ENCODE measurements at places on chromosomes 1 and 21. TPM values are rescaled to one million over a fixed set of nuclear protein-coding genes. Genes with fewer than 3 reads are reported as not detected.
A peak's percentile ranks its signal among the peaks of the same experiment; 100 is the strongest.

- DNase-seq = no peak
These were observed 14.4 kb downstream of the ANP32E start for GRCh38 chr1:150221552-150221951.

- DNase-seq = no peak
These were observed 25.5 kb downstream of the ETNK2 start for GRCh38 chr1:204126386-204126785.

DNA sequence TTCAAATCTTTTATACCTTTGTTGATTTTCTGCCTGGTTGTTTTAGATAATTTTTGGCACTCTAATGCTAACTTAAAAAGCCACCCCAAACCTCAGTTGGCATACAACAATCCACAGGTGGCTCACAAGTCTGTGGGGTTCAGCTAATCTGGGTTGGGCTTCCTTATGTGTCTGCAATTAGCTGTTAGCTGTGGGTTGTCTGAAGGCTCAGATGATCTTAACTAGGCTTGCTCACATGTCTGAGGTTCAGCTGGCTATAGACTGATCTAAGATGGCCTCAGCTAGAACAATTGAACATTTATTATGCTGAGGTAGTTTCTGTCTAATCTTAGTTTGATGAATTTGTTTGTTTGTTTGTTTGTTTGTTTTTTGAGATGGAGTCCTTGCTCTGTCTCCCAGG is 44.9 kb upstream of the ADAR start:
- no peak for DNase-seq

DNA sequence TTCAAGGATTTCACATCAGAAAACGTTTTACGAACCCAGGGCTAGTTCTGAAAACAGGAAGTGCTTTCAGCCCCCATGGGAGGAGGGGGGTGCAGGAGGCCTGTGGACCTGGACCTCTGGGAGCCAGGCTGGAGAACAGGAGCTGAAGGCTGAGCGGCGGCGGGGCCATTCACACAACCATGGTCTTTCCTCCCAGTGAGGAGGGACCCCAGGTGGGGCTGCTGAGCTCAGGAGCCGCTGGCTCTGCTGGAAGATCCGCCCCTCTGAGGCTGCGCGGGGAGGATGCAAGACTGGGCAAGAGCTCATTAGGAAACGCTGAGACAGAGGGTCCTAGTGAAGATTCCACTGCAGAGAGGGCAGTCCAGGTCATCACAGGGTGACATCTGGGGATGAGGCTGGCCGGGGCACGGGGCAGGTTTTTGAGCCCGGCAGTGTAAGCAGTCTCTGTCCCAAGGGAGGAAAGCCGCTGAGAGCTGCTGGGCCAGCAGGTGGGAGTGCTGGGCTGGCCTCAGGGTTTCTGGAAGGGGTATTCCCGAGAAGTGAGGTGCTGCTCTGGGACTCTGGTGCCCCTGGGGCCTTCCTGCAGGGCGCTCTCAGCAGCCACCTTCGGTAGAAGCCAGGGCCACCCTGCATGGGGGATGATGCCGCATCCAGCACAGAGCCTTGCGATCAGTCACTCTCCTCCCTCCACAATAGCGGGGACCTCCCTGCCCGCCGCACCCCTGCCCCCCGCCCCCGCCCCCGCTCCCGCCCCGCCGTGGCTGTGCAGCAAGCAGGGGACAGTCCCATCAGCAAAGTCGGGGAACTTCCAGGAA is 7.5 kb downstream of the MX2 start:
- DNase-seq = no peak

GRCh38 chr1:62295921-62296491 is 23.2 kb downstream of the KANK4 start:
- no peak for DNase-seq

Gene FMO3
- 0.86 TPM for total RNA-seq

GRCh38 chr1:85267313-85267712 is 7.9 kb upstream of the C1orf52 start:
- no peak for DNase-seq

Gene FAM78B
- total RNA-seq = 2.6 TPM

Gene OR14I1
- total RNA-seq = not detected

DNA sequence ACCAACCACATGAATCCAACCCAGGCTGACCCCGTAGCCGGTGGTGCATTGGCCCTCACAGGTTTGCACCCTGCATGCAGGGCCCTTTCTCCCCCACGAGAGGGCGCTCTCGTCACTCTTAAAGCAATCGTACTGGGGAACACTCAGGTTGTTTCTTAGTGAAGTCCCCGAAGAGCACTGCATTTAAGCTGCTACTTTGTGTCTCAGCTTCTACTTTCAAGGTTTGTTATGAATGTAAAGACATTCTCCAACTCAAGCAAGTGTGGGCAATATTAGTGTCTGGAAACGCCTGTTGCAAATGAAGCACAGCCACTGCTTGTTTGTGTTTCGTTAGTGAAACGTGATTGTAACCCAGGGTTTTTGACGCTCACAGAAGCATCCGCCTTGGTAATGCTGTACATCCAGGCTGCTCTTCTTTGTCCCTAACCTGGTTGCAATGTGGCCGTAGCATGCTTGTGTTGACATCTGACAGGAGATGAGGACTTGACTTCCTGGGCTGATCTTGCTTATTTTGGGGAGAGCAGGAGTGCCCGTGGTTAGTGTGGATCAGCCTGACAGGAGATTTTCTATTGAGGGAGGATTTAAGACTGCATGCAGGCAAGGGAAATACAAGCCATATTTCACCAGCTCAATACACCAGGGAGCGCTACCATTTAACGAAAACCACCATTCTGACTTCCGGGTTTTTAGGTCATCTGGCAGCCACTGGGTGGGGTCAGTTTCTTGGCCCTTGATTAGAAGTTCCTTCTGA is 79.8 kb downstream of the ST6GALNAC3 start:
- peak; percentile 77 for DNase-seq

Gene FAM177B
- total RNA-seq = 36.8 TPM

Gene ORC1
- 0.66 TPM for total RNA-seq

Gene RHD
- total RNA-seq = not detected

- DNase-seq = no peak
These were observed 17.4 kb downstream of the NDUFS5 start for GRCh38 chr1:39043513-39043912.

GRCh38 chr1:228546541-228547463 is 59.6 kb downstream of the RNF187 start:
- no peak for DNase-seq

GRCh38 chr1:114368560-114369255 is 142.3 kb downstream of the TRIM33 start:
- no peak for DNase-seq

- DNase-seq = no peak
These were observed 31.5 kb downstream of the BMP8A start for GRCh38 chr1:39522661-39523567.

GRCh38 chr1:54284781-54285529 is 85.0 kb downstream of the MRPL37 start:
- DNase-seq = no peak

Data from mucosa of gallbladder (tissue), 1 donor.